Trophoblast cell (in vitro differentiated cells and primary cell): ENCODE measurements at places on chromosomes 1 and 21.
A peak's percentile ranks its signal among the peaks of the same experiment; 100 is the strongest.

DNA sequence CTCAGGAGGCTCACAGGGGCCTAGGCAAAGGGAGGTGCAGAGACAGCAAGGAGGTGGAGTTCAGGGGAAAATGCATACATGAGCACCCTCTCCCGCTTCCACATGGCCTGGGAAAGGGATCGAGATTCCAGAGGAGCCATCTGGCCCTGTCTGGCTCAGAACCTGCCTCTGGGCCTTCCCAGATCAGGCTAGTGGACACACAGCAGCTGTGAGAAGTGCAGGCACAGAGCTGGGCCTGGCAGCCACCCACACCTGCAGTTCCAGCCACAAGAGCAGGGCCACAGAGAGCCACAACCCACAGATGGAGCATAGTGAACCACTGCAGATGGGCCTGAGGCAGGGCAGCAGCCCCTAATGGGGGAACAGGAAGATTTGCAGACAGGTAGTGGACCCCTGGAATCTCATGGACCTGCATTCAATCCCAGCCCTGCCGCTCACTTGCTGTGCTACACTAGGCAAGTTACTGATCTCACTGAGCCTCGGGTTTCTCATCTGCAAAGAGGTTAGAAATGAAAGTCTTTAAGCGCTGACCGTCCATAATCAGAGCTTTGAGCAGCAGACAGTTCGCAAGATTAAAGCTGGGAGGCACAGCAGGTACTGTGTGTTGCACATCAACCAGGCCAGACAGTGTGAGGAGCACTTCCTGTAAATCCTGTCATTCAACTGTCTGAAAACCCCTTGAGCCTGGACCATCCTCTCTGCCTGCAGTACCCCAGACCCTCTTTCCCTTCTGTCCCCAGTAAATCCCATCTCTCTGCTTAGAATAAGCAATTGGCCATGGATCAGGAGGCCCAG is 58.0 kb downstream of the MATN1 start:
- no peak for DNase-seq

- DNase-seq, result peak; percentile 33
These were observed 66.1 kb downstream of the DMRTA2 start for GRCh38 chr1:50357186-50357585.

DNA sequence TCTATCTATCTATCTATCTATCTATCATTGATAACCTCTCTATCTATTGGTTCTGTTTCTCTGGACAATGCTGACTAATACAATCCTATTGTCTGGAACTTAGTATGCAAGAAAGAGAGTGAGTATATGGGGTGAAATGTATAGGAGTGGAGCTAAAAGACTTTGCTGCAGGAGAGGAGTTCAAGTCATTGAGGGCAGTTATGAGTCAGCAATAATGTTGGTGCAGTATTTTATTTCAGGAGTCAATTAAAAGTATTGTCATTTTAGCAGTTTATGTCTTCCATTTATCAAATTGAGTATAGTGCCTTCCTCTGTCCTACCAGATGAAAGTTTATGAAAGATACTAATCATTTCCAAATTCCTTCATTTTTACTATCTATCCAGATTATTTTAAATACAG is 55.8 kb downstream of the MAP3K7CL start:
- DNase-seq, result no peak

DNA sequence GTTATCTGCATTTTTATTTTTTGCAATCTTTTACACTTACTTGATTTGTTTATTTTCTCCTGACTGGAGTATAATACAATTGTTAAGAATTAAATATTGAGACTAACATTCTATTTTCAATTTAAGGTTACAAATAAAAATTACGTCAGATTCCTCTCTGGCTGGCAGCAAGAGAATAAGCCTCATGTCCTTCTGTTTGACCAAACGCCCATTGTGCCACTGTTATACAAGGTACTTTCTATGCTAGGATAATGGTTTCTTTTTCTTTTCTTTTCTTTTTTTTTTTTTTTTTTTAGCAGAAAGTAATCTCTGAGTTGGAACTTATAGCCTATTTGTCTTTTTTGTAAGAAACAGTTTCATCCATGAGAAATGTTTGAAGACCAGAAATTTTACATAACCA is 20.0 kb downstream of the DNAJC16 start:
- no peak for DNase-seq

DNA sequence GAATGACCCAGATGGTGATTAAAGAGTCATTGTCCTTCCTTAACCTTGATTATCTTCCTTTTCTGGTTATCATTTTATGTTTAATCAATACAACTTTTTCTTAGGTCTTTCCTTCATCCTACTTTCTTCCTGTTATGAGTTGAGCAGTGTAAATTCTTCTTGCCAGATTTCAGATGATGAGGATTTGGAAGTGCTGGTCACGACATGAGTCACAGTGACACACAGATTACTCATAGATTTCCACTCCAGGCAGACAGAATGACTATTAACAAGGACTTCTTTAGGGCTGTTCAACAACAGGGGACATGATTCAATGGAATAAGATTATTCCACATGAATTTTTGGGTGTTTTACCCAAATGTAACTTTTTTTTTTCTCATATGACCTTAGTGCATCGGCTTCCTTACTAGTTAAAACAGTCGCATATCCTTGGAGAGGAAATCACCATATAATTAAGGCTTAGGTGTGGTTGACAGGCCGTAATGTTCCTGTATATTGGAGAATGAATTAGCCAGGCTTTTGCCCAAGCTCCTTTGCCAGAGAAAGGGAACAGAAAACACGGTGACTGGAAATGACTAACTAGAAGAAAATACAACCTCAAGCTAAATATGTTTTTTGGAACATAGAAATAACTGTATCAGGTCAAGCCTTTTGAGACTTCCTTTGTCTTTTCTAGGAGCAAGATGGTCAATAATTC is 44.2 kb downstream of the PRRX1 start:
- no peak for DNase-seq

- DNase-seq, result peak; percentile 22
These were observed 282.8 kb upstream of the PROX1 start for GRCh38 chr1:213704941-213705340.

DNA sequence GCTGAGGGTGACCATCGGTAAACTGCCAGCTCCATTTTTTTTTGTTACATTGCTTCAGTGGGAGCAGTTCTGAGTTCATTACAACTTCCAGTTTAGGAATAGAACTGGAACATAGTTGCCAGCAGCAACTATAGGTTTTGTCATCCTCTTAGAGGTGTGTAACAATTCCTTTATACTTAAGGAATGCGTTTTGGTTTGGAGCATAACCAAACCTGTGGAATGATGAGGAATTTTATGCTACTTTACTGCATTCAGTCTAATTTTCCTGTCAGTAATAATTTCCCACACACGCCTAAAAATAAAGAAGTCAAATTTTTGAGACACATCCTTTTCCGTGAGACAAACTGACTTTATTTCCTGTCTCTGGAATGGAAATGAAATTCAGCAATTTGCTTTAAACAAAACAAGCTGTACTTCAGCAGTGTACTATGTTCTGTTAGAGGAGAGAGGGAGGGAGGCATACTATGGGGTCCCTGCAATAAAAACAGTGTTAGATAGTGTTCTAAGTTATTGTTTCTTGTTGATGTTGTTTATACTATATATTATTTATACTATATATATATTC is 4.8 kb upstream of the AMPD1 start:
- DNase-seq, result no peak

DNA sequence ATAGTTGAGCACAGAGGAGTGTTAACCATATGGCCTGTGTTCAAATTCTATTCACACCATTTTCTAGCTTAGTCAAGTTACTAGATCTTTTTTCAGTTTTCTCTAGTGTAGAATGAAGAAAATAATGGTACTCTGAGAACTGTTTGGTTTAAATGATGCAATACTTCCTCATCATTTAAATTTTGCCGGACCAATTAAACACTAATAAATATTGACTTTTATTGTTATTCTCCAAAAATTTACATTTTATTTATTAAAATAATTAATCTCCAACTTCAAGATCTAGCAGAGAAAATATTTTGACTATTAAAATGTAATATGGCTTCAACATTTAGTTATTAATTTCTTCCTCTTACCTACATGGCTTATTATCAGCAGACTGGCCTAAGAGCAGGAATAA is 123.1 kb downstream of the OLFM3 start:
- DNase-seq, result no peak

DNA sequence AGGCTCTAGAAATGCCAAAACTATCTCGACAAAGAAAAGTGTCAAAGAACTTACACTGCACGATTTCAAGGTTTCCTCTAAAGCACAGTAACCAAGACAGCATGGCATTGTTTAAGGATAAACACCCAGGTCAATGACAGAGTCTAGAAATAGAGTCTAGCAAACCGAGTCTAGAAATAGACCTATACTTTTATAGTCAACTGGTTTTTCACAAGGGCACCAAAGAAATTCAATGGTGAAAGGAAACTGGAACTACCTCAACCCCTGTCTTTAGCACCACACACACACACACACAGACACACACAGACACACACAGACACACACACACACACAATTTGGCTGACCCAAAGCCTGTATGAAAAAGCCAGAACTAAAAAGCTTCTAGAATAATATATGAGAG is 67.1 kb upstream of the PGBD5 start:
- DNase-seq, result no peak

GRCh38 chr1:106700211-106700610 is 356.3 kb upstream of the PRMT6 start:
- DNase-seq, result no peak
